ENCODE measurements at places on chromosomes 7 and 10.

DNA sequence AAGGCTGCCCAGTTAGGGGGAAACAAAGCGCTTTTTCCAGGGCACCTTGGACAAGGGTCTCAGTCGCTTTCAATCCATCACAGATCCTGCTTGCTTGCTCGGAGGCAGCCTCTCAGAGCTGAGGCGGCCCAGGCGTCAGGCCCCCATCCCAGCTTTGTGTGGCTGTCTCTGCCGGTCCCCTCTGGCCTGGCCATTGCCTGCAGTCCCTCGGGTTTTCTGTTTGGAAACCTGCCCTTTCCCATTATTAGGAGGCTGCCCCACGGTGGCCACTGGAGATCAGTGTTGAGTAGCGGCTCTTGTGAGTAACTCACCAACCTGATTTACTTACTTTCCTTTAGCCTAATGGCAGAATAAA is 216.1 kb downstream of the GLRX3 start:
- DNase-seq, result peak; percentile 71

DNA sequence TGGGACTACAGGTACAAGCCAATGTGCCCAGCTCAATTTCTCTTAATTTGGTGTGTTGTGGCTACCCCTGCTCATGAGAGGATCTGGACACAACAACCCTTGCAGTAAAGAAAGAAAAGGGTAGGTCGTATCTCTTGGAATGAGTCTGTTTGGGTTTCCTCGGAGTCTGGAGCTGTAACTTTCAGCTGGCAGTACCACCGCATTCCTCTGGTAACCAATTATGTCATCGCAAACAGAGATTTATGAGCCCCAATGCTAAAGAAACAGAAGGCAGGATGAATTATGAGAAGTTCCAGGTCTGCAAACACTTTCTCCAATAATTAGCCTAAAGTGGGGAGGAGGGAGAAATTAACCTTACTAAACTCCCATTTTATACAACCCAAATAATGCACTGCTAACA is 186.6 kb upstream of the NRP1 start:
- no peak for DNase-seq

DNA sequence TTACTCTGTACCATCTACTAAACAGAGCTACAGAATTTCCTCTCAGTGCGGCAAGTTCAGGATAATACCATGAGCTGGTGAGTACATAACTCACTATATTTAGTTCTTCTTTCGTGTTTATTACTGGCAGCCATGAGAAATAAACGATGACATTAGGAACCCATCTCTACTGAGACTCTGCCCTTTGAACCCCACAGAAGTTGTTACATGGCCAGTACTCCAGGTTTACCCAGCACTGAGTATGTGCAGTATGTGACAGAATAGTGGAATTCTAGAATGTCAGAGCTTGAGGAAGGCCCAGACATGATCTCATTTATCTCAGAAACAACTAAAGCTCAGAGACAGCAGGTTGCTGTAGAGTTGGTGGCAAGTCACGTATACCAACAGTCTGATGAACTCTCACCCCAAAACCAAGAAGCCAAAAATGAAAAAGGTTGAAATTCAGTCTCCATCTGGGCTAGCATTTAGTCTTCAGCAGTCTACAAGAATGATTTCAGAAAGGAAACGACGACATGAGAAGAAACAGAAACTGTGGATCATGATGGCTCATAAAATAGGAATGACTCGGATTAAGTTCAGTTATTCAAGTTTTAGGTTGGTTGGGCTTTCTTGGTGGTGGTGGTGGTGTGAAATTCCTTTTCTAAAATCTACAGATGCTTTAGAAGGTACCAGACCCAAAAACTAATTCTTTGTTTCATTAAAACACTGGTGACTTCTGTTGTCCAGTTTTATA is 78.5 kb downstream of the SORBS1 start:
- DNase-seq, result no peak

DNA sequence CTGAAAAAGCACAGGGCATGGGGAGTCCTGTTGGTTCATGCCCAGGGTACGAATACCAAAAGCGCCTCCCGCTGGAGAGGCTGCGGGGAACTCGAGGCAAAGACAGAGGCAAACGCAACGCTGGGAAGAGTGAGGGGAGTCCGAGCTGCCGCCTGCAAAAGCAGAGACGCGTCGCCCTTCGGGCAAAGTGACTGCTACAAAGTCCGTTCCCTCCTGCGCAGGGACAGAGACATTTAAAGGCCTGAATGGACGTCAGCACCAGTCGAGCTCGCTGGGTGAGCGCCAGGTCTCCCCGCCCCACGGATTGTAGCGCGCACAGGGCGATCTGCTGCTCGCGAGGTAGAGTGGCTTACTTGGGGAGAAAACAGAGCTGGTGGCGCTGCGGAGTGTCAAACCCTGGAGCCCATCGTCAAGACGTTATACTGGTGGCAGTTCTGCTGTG is 732.8 kb downstream of the ZWINT start:
- no peak for DNase-seq

DNA sequence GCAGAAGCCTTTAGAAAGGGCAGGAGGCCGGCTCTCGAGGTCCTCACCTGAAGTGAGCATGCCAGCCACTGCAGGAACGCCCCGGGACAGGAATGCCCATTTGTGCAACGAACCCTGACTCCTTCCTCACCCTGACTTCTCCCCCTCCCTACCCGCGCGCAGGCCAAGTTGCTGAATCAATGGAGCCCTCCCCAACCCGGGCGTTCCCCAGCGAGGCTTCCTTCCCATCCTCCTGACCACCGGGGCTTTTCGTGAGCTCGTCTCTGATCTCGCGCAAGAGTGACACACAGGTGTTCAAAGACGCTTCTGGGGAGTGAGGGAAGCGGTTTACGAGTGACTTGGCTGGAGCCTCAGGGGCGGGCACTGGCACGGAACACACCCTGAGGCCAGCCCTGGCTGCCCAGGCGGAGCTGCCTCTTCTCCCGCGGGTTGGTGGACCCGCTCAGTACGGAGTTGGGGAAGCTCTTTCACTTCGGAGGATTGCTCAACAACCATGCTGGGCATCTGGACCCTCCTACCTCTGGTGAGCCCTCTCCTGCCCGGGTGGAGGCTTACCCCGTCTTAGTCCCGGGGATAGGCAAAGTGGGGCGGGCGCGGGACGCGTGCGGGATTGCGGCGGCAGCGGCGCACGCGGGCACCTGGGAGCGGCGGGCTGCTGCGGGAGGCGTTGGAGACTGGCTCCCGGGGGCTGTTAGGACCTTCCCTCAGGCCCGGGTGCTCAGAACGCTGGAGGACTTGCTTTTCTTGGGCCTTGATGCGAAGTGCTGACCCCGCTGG is at the start of gene FAS:
FAS (plus strand) TSS at position 415 of the 777 bp plus-strand sequence; CDS start at position 494, 79 bp downstream.
- peak; percentile 94 for DNase-seq

- DNase-seq, result no peak
Measured at GRCh38 chr7:107879400-107880035, 11.5 kb upstream of the DLD start.

DNA sequence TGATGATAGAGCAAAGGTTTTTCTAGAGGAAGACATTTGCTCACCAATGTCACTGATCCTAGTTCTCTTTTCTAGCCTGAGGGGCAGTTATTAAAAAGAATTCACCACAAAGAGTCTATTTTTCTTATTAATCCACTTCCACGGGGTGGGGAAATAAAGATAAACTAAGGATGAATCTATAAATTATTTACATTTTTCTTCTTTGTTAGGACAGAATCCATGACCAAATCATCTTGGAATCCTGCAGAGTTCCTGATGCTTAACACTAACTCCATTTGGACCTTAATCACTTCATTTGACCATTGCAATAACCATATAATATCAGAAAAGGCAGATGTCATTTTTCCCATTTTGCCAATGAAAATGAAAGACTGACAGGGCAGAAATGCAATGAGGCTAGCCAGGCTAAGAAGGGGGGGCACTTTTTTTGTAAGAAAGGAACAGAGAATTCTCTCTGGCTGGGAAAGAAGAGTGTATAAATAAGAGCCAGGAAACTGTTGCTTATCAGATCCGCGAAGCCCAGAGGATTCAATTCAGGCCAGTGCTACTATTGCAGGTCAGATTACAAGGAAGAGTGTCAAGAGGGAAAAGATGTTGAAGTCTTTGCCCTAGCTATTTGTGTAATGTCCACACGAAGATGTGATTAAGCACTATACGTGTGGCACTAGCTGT is 433.2 kb downstream of the TNS3 start:
- no peak for DNase-seq

- no peak for DNase-seq
Measured at GRCh38 chr10:124943301-124944092, 1.6 kb downstream of the ZRANB1 start.

DNA sequence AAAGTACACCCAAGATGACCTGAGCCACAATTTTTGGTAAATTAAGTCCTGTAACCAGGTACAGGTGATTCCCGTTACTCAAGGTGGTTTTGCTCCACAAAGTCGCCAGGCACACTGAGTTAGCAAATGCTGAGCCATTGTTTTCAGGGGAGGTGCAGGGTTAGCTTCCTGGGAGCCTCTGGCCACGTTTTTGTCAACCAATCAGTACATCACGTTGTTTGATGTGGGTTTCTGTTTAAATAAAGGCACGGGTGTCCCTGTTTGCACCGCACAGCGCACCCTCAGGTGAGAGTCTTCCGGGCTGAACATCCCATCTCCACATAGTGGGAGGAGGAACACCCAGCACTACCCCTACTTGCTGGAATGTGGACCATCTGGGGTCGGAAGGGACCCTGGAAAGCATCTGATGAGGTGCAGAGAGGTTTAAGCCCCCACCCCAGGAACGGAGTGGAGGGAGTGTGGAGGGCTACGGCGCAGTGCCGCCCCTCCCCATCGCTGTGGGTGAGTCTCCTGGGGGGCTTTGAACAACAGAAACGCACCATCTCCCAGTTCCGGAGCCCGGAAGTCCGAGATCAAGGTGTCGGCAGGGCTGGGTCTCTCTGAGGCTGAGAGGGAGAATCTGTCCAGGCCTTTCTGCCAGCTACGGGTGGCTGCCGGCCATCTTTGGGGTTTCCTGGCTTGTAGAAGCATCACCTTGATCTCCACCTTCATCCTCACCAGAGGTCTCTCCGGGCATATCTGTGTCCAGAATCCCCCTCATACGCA is 42.5 kb downstream of the PRKAG2 start:
- DNase-seq, result no peak

- no peak for DNase-seq
Measured at GRCh38 chr7:1196950-1197349, 35.7 kb upstream of the UNCX start.

- no peak for DNase-seq
Measured at GRCh38 chr10:69222157-69223027, 2.3 kb downstream of the HKDC1 start.

GRCh38 chr10:106296750-106297392 is 867.6 kb downstream of the SORCS1 start:
- DNase-seq, result no peak

DNA sequence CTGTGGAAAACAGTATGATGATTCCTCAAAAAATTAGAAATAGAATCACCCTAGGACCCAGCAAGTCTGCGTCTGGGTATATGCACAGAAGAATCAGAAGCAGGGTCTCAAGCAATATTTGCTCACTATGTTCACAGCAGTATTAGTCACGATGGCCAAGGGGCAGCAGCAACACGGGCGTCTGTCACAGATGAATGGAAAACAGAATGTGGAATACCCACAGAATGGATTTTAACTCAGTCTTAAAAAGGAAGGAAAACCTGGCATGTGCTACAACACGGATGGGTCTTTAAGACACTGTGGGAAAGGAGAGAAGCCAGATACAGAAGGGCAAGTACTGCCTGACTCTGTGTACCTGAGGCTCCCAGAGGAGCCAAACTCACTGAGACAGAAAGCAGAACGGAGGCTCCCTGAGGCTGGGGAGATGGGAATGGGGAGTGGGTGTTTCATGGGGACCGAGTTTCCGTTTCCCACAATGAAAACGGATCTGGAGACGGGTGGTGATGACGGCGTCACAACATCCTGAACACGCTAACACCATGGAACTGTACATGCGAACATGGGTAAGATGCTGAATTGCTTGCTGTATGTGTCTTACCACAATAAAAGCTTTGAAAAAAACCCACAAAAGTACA is 36.7 kb upstream of the INPP5A start:
- DNase-seq, result peak; percentile 56

- no peak for DNase-seq
Measured at GRCh38 chr7:30559611-30560010, 35.1 kb upstream of the GARS1 start.

DNA sequence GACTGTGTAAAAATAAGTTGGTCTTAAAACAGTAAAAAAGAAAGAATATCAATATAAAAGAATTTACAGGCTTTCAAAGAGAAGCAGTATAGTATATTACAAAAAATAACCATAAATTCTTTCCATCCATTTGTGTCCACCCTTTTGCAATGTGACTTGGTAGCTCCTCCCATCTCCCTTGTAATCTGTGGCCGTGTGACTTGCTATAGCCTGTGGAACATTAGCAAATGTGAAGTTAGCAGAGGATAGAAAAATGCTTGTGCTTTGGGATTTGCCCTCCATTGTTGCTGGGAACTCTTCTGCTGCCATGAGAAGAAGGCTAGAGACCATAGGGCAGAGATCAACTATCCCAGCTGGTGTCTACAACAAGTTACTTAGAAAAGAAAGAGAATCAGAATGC is 30.2 kb downstream of the KLHL7 start:
- DNase-seq, result no peak

GRCh38 chr10:53638006-53638405 is 865.4 kb upstream of the MBL2 start:
- DNase-seq, result no peak

- DNase-seq, result no peak
Measured at GRCh38 chr10:450463-450862, 239.0 kb downstream of the DIP2C start.
